Aorta (tissue), 5 donors: ENCODE measurements at places on chromosomes 3 and 15. TPM values are rescaled to one million over a fixed set of nuclear protein-coding genes. Genes with fewer than 3 reads are reported as not detected.

- DNase-seq = no peak
Observed at GRCh38 chr15:44735482-44736180, 697 bp upstream of the TRIM69 start.

DNA sequence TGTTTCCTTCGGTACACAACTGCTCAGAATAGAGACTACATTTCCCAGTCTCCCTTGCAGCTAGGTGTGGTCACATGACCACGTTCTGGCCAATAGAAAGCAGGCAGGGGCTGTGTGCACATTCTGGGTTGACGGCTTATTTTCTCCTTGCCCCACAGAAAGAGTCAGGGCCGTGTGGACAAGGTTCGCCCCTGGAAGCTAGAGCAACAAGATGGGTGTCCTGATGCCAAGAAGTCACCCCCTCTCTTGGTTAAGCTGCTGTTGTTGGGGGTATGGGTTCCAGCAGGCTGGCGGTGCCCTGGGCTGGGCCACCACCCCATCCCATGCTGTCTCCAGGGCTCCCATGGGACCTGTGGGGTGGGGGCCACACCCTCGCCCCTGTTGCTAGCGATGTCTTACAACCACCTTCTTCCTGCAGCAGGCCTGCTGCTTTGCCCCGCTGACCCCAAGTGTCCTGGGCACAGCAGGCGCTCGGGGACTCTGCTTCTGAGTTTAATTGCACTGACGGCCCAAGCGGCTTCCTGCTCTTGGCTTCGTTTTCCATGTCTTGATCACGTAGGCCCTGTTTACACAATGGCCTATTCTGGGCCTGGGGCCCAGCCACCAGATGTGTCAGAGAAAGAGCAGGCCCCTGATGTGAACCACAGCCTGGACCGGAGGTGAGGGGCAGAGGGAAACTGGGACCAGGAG is 24.9 kb downstream of the ABTB1 start:
- DNase-seq = peak; percentile 91

GRCh38 chr3:160150066-160150465 is 75.2 kb upstream of the C3orf80 start:
- DNase-seq = no peak

GRCh38 chr3:153385343-153385742 is 223.3 kb downstream of the RAP2B start:
- DNase-seq = no peak

DNA sequence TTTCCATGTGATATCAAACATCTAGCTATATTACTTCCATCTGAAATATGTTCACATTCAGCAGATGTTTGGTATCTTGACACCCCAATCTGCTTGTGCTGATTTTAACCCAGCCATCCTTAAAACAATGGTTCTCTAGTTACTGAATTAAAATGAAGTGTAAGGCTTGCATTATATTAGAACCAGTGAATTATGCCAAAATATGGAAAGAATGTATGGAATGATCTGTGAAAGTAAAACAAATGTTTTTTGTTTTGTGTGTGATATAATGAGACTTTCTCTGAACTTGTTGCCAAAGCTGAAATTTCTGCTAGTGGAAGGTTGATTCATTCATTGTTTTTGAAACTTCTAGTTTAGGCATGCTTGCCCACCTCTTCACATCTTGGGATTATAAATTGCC is 317.1 kb downstream of the MEX3B start:
- DNase-seq = no peak

DNA sequence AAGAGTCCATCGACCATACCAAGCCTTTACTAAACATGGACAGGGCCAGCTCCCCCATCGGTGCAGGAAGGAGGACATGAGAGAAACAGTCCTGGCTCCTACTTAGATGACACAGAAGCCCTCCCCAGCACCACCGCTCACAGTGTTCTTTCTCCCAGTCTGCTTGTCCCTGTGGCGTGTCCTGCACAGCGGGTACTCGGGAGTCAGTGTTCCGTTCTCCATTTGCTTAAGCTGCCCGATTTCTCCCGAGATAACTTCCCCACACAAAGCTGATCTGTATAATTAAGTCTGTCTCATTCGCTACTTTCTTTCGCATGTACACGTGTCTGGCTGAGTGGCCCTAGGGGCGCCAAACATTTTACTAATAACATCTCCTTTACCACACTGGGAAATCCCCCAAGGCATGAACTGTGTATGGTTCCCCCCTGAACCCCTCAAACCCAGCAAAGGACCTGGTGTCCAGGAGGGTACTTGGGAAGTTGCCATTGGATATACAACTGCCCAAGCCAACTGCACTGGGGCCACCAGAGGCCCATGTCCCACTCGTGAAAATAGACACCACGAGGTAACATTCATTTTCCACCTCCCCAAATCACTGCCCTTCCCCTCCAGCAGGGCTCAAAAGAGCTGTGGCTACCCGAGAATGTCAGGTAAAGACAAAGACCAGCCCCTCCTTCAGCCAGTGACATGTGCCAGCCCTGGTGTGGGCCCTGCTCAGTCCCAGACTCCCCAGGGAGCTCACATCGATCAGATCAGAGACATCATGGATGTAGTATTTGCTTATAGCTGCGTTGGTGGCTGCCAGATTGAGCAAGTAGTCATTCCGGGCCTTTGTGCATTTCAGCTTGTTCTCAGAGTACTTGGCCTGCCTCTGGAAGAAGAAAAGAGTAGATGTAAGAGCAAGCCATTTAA is 96.5 kb upstream of the RAD18 start:
- DNase-seq = no peak

- no peak for DNase-seq
Observed at GRCh38 chr3:126442094-126442855, 33.4 kb downstream of the ZXDC start.

DNA sequence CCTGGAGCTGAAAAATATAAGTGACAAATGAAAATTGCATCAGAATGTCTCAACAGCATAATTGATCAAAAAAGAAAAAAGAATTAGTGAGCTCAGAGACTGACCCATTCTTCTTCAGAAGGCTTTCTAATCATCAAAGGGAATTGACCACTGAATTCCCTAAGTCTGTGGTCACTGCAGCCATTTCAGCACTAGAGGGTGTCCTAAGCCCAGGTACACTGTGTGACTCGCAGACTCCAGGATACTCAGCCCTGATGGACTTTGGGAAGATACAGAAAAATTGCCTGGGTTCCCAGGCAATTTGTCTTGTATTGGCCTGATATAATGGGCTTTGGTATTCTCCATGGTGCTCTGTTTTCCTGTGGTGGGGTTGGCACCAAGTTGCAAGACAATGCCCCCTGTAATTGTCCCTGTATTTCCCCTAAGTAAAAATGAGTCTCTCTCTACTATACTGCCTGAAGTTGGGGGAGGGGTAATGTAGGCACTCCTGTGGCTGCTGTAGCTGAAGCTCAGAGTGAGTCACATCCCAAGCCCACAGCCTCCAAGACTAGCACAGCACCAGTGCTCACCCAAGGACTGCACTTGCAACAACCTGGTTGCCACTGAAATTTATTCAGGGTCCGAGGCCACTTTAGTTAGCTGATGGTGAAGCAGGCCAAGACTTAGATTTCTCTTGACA is 256.0 kb upstream of the STAC start:
- no peak for DNase-seq

- no peak for DNase-seq
Observed at GRCh38 chr3:46664971-46665762, 28.3 kb downstream of the ALS2CL start.

GRCh38 chr3:160678292-160678842 is 1.4 kb downstream of the ARL14 start:
- no peak for DNase-seq

GRCh38 chr15:66747886-66748707 is 46.1 kb downstream of the SMAD6 start:
- DNase-seq = no peak

GRCh38 chr3:42660898-42661297 is 7.4 kb downstream of the ZBTB47 start:
- no peak for DNase-seq

- DNase-seq = peak; percentile 30
Observed at GRCh38 chr3:42507252-42507651, 4.8 kb downstream of the VIPR1 start.

GRCh38 chr15:49215768-49216739 is 46.0 kb downstream of the GALK2 start:
- no peak for DNase-seq

DNA sequence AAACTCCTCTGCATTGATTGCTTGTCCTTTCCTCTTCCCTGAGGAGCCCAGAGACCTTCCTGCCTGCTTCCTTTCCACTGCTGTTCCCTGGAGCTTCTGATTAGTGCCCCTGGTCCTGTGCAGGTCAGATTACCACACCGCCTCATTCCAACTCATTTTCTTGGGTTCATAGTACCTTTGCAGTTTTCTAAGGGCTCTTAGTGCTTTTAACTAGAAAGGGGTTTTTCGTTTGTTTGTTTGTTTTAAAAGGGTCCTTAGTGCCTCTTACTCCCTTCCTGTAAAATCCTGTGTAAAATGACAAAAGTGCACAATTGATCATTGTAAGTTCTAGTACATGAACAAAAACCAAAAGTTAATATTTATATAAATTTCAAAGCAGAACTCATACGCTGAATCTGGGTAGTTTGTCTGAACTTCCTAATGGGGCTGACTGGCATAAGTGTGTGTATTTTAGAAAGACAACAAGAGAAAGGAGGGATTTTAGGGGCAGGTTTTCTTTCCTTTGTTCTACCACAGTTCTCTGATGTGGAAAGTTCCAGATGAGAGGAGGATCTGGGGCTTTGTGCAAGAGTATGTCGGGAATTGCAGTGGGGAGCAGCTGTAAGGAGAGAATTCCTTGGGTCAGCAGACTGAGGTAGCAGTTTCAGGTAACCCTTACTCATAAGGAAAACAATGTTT is 30.6 kb downstream of the SNRK start:
- no peak for DNase-seq

GRCh38 chr3:133278260-133279043 is 121.4 kb upstream of the BFSP2 start:
- DNase-seq = no peak

DNA sequence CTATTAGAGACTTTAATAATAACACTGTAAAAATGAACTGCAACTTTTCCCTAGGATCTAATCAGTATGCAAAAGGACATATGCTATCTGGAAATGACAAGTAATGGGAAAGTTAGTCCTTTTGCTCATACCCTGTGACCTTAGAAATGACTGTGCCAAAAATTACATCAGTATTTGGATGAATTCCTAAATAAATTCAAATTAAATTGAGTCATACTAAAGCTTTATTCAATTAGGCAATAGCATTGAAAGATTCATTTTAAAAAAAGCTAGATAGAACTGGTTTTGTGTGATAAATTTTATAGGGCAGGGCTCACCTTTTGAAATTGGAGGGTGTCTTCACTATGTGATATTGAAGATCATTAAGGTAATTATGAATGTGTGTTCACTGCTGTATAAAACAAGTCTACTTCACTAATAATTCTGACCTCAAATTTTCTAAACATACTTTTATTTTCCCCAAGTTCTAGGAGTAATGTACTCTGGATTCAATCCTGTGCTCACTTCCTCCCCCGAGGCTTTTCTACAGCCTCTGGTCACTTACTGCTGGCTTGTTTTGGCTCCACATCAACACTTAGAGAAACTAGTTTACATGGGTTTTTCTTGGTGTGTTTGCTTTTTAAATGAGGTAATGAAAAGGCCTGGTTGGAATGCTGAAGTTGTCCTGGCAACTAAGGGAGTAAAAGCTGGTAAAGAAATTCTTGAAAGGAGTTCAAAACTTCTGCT is 44.4 kb upstream of the SPTSSB start:
- DNase-seq = no peak

DNA sequence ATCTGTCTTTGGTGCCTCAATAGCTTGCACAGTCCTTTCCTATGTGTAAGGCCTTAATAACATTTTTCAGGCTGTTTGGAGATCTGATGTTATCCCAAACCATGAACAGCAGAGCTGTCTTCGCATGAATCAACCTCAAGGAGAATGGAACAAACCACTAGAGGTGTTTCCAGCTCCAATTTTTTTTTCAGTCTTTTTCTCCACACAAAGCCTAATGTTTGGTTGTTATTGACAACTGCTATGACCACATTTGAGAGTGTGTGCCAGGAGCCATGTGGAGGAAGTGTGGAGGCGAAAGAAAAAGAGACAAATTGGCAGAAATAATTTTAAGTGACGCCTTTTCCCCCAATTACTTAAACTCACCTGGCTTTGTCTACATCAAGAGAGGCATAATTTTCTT is 38.7 kb downstream of the RTP4 start:
- DNase-seq = no peak

Gene GOLGA6A
- total RNA-seq = not detected

Gene FAM107A
- total RNA-seq = 23.6 TPM

Gene GOLGA6L4
- total RNA-seq = 6.8 TPM

Gene VWA5B2
- not detected for total RNA-seq

Gene GRK7
- total RNA-seq = 0.23 TPM

Gene SCN5A
- 2.0 TPM for total RNA-seq

Gene DNAH12
- 0.18 TPM for total RNA-seq

Gene U2SURP
- 84.0 TPM for total RNA-seq
